ENCODE measurements at places on chromosomes 13 and 19.

DNA sequence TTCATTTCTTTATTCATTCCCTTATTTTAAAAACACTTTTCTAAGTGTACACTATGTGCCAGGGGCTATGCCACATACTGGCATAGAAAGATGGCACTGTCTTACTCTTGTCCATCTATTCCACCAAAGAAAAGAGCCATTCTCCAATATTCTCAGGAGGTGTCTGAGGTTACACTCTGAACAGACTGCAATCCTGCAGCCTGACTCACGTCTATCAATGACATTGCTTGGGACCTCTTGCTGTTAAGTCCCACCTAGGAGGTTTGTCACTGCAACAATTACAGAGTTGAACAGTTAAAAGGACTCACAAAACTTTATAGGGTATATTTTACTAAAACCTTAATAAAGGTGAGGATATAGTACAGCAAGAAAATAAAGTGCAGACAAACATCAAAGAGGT, 512.9 kb upstream of the HTR2A start:
- no peak for DNase-seq

DNA sequence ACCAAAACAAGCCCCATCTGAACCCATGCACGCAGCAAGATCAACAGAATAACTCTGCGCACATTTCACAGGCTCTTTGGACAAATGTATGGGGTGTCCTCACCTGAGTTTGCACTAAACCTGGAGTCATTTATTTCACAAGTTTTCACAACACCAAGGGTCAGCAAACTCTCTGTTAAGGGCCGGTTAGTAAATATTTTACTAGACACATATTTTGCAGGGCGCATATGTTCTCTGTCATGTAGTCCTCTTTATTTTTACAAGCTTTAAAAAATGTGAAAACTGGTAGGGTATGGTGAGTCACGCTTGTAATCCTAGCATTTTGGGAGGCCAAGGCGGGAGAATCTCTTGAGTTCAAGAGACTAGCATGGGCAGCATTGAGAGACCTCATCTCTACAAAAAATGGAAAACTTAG, 45.5 kb upstream of the DPRX start:
- DNase-seq, result no peak

GRCh38 chr13:20567881-20568528, 1.0 kb downstream of the IFT88 start:
- no peak for DNase-seq

DNA sequence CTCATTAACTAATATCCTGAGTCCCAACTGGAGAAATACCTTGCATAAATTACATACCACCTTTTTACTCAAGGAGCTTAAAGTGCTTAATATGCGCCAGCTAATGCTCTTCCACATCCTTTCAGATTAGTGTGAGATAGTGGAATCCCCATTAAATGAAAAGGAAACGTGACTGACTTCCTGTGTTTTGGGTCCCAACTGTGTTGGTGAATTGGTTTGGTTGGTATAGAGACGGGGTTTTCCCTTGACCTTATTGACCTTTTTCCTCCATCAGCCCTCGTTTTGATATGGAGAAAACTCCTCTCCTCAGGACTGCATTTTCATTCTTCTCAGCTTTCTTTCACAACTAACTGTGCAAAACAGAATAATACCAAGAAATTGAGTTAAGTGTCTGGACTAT, 163.5 kb downstream of the PAN3 start:
- no peak for DNase-seq

DNA sequence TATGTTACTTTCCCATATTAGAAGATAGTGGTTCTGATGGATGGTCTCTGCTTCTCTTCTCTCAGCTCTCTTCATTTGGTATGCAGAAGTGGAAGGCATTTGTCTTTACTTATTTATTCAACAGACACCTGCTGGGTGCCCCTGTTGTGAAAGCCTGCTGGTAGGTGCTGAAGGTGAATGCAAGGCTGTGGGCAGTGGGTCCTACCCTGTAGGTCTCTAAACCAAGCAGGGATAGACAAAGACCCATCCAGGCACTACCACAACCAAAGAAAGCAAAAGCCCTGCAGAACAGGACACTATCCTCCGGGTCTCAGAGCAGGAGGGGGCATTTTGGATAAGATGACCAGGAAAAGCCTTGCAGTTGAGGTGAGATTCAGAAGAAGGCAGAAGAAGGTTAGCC, 106.1 kb downstream of the STARD13 start:
- no peak for DNase-seq

GRCh38 chr13:76929851-76930374, 18.4 kb upstream of the ACOD1 start:
- DNase-seq, result no peak

DNA sequence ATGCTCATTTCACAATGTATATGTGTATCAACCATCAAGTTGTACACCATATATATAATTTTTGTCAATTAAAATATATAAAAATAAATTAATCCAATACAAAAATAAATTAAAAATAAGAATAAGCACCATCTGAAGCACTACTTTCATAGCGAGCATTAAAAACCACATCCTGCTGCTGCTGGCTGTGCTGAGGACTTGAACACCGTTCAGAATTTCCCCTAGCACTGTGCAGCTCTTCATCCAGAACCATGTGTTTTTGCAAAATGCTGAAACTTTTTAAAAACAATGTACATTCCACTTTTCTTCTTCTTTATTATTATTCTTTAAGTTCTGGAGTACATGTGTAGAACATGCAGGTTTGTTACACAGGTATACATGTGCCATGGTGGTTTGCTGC, 40.0 kb upstream of the FOXO1 start:
- DNase-seq, result no peak

DNA sequence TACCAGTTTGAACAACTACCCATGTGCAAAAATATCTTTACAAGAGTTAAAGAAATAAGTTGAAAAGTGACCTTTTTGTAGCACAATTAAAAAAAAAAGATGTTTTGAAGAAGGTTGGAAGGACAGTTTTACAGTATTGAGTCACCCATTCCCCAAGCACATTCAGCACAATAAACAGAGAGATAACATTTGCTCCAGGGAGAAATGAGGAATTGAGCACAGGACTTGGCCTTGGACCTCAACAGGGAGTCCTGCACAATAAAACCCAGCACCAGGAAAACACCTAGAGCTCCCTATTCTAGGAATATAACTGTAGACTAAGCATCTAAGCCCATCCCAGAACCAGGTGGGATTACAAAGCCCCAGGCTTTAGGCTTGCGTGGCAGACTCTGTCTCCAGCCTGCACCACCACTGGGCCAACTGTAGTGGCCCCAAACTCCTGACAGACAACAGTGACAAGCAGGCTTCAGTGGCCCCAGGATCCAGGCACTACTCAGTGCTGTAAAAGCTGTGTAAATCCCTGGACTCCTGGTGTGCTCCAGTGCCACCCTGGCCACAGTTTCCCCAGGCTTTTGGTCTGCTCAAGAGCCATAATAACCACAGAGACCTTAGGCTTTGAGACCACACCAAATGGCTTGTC, 857.2 kb downstream of the SLITRK1 start:
- DNase-seq, result no peak

DNA sequence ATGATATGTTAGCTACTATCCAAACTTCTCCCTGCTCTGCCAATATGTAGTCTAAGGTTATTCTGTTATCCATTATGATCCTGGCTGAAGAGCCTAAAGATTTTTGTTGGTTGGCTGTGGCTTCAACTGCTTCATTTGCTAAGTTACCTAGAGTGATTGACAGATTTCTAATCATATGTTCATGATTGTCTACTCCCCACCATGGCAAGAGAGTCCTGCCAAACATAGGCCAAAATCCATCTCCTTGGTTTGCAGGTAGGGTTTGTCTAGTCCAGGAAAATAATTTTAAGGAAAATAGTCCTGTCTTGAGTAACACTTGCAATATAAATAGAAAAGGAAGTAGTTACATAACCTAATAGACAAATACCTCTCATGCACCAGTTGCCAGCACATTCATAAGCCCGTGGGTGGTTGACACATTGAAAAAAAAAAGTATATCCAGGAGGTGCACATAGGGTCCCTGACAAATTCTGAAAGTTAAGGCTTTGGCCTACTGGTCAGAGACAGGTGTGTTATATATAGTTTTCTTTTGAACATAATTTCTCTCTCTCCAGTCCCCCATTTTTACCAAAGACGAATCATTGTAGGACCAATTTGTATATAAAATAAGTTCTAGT, 5.4 kb upstream of the CBY2 start:
- DNase-seq, result no peak

- no peak for DNase-seq
Measured at GRCh38 chr13:40765602-40766001, 5.4 kb downstream of the MRPS31 start.

GRCh38 chr19:31002518-31003244, 346.6 kb downstream of the TSHZ3 start:
- DNase-seq, result no peak

DNA sequence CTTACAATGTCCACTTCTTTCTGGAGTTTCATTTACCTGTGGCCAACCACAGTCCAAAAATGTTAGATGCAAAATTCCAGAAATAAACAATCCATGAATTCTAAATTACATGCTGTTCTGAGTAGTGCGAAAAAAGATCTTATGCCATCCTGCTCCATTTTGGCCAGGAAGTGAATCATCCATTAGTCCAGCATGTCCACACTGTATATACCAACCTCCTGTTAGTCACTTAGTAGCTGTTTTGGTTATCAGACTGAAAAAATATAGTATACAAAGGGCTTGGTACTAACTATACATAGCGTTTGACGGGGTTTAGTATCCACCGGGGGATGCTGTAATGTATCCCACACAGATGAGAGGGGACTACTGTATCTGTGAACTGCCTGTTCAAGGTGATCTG, 618.0 kb upstream of the ARGLU1 start:
- no peak for DNase-seq

GRCh38 chr19:45542234-45542668, 35.0 kb downstream of the VASP start:
- no peak for DNase-seq

- no peak for DNase-seq
Measured at GRCh38 chr13:91622778-91623550, 224.5 kb downstream of the GPC5 start.

DNA sequence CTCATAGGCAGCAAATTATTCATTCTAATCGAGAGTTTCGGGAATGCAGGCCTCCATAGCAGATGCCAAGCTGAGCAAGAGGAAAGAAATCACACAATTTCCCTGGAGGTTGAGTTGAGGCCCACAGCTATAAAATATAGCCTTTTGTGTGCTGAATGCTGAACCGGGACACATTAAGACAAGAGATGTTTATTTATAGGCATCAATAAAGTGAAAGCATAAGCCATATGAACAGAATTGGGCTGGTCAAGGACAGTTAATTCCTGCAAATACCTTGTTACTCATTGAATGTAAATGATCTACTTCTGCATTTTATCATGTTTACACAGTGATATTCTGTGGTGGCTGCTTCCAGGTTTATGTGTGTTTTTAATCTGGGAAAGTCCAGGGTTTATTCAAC, 461.7 kb downstream of the KLF12 start:
- DNase-seq, result no peak

DNA sequence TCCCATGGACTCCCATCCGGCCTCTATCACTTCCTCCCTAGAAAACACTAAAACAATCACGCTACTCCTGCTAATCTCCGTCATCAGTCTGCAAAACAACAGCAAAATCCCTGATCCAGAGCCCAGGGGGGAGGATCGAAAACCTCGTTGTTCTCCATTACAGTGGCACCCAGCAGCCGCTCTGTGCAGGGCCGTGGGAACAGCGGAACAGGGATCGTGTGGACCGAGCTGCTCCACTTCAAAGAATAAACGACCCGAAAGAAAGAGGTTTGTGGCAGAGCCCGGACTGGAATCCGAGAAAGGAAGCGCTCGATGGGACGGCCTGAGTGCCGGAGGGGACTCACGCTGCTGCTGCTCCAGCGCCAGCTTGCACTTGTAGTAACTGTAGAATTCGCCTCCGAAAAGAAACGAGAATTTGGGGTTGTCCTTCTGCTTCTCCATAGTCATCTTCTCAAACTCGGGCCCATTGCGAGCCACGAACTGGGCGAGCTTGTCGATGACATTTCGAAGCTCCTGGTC, 652 bp downstream of the CHERP start:
- DNase-seq, result no peak

- no peak for DNase-seq
Measured at GRCh38 chr13:108527844-108528243, 101.6 kb upstream of the MYO16 start.

DNA sequence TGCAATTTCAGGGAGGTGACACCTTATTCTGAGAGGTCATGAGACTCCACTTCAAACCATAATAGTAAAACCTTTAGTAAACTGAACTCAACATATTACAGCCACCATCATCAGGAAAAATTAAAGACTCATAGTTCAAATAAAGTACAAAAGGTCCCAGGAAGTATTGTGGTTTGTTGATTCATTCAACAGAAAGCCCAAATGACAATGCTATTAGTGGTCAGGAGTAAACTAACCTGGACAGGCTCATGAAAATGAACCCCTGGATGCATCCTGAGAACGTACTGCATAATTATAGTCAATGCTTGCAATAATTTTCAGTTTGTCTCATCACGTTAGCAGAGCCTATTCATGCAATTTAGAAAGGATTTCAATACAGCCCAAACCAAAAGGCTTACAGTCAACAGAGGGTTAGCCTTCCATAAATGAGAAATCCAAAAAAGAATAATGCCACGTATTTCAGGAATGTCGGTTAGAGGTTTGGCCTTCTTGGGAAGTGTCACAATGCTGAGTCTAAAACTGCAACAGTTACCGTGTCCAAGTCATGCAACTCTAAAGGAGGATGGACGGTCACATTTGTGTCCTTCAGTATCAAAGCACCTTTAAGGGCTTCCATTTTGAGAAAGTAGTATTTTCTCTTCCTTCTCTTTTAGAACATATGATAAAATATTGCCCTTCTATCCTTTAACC, 280.8 kb downstream of the ABCC4 start:
- DNase-seq, result no peak

DNA sequence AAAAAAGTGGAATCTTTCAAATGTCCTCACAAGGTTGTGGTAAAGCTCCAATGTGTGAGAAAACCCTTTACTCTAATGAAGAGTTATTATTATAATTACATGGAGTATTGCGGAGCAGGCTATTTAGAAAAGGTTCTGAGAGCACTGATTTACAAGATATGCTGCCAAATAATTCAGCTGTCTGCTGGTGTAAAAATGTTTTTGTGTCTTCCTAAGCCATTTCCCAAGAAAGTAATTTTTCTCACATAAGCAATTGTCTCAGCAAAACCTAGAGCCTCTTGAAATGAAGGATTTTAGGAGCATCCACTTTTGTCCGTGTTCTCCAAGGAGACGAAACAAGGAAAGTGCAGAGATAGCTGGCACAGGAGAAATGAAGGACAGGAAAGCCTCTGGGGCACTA, 229.6 kb upstream of the STARD13 start:
- no peak for DNase-seq

- DNase-seq, result no peak
Measured at GRCh38 chr19:1427221-1427920, 10.8 kb upstream of the RPS15 start.

DNA sequence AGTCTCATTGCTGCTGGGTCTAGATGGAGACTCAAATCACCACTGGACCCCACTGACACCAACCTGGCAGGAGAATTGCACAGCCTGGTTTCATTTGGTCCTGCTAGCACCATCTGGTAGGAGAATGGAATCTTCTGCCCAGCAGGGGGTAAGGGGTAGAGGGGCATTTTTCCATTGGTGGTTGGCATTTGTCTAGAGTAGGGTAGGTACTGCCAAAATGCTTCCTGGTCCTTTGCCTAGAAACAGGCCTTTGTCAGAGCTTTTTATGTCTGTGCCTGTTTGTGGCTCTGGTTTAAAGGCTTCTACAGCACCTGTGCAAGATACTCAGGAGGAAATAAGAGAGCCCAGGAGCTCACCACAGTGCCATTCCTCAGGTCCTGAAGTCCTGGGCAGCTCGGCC, 121.3 kb downstream of the KCTD12 start:
- DNase-seq, result no peak

All from activated gamma-delta T cell (primary cell).